ENCODE measurements at places on chromosomes 3 and 15. TPM values are rescaled to one million over a fixed set of nuclear protein-coding genes. Genes with fewer than 3 reads are reported as not detected.
A peak's percentile ranks its signal among the peaks of the same experiment; 100 is the strongest.

- DNase-seq: no peak
Measured at GRCh38 chr15:50778086-50778485, 12.6 kb upstream of the SPPL2A start.

DNA sequence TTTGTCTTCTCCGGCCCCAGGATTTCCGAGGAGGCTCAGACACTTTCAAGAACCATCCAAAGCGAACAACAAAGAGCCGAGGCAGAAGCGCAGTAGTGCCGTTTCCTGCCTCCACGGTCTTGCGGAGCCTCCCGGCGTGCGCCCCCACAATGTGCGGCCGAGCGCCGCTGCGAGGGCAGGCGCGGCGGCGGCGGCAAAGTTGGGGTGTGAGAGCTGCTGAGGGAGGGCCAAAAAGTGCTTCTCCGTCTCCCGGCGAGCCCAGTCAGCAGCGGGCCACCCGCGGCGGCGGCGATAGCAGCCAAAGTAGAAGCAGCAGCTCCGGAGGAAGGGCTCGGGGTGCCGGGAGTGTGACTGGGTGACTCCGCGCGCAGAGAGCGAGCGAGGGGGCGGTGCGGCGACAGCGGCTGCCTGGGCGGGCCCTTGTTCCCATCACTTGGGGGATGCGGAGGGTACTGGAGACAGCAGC, 749.1 kb downstream of the ROBO1 start:
- DNase-seq: peak; percentile 5

- no peak for DNase-seq
Measured at GRCh38 chr3:26084629-26085028, 294.7 kb downstream of the OXSM start.

DNA sequence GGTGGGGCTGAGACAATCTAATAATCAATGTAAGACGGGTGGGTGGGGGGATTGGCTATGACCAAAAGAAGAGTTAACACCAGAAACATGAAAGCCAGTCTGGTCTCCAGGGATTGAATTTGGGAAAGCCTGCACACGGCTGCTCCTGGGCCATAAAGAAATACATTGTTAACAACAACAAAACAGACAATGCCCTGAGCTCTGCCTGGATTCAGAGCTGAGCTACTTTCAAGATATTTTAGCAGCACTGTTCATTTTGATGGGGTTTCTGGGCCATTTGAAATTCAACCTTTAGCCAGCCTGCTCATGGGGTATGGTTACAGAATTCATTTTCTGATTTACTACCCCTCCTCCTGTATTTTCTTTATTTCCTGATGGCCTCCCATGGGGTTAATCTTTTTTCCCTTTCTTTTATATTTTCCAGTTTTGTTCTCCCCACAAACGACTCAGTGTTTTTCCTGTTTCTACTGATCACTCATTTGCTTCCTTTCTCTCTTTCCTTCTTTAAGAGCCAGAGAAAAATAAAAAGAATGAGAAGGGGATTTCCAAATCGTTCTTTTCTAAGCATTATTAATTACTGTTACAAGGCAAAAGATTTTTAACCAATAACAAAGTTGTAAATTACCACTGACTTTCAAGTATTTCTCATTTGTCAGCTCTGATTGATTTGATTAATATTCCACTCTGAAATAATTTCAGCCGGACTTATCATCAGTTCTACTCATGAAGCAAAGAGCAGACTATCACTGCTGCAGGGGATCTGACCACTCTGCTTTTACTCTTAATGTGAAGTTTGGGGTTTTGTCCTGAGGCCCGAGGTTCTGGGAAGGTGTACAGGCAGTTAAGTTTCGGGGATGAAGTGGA, 19.6 kb downstream of the NR2F2 start:
- no peak for DNase-seq

GRCh38 chr15:31396881-31397560, 70.4 kb downstream of the KLF13 start:
- no peak for DNase-seq

DNA sequence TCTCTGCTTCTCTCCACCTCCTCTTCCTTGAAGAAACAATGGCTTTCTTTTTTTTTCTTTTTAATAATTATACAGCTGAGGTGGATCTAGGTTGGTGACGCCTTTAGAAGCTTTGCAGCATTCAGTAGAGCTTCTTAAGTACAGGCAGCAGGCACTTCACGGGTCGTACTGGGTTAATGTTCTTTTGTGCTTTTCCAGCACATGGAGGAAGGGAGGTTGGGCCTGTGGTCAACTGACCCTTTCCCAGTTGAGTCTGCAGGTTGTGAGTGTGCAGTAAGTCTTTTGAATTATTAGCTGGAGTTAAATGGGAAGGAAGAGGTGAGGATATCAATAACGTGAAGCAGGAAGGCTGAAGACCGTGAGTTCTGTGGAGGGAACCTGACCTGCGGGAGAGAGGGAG, 7.0 kb downstream of the TRAK1 start:
- DNase-seq: no peak

DNA sequence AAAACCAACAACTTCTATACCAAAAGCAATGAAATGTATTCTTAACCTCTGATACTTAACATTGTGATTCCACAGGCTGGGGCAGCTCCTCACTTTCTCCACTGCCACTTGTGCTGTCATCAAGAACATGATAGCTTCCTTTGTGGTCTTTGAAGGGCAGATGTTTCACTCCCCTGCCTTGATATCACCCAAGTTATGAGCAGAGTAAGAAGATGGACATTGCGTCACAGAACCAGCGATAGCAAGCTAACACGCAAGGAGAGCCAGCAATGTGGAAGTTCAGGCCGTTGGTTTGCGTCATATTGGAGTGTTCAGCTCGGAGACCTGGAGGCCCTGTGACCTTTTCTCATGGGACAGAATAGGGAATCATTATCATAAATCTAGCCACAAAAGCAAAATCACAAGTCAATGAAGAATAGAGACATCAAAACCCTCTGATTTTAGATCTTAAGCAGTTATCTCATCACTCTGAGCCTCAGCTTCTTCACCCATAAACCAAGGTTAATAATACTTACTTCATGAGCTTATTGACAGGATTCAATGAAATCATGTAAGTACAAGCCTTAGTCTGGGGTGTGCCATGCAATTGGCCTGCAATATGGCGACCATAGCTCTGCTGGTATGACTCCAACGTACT, 183.8 kb upstream of the THBS1 start:
- no peak for DNase-seq

DNA sequence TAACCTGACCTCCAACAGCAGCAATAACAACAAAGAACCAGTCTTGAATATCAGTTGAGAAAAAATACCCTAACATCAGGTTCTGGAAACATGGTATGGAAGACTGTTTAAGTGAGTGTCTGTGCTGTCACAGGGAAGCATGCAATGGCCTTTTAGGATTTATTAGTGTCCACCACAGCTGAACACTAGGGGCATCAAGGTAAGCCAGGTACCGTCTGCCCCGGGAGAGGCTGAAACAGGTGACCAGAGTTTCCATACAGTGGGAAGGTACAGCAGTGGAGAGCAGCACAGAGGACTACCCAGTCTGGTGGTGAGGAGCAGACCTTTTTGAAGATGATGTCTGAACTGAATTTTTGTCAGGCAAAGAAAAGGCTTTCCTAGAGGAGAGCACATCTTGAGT, 18.4 kb downstream of the ZDHHC23 start:
- no peak for DNase-seq

DNA sequence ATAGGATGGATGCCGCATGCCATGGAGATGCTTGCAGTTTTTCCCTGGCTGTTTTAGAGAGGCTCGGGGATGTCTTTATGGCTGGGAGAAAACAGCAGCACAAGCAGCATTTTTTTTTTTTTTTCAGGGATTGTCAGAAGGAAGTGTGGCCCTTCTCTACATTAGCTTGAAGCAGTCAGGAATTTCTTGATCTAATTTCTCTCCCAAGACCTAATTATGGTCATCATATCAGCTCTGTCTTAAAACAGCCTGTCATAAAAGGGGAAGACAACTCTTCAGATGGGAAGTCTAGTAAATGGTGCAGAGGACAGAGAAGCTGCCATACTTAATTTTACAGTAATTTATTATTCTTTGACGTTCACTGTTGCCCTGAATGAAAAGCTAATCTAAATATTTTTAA, 44.5 kb downstream of the EAF1 start:
- DNase-seq: no peak

GRCh38 chr15:25378501-25378901, 60.3 kb downstream of the UBE3A start:
- DNase-seq: no peak

DNA sequence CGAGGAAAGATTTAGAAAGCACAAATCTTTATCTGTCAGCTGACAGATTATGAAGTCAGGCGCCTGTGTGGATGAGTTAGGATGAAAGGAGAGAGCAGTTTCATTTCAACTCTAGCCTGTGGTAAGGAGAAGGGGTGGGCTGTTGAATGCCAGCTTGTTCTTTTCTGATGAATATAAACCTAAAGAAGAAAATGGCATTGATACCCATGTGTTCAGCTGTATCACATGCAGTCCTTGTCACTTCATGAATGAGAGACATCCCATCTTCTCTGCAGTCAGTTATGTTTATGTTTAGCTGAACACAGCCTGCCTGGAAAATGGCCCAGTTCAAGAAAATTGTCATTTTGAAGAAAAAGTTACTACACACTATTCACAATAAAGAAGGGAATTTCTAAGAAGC, 345.7 kb upstream of the RBMS3 start:
- peak; percentile 3 for DNase-seq

DNA sequence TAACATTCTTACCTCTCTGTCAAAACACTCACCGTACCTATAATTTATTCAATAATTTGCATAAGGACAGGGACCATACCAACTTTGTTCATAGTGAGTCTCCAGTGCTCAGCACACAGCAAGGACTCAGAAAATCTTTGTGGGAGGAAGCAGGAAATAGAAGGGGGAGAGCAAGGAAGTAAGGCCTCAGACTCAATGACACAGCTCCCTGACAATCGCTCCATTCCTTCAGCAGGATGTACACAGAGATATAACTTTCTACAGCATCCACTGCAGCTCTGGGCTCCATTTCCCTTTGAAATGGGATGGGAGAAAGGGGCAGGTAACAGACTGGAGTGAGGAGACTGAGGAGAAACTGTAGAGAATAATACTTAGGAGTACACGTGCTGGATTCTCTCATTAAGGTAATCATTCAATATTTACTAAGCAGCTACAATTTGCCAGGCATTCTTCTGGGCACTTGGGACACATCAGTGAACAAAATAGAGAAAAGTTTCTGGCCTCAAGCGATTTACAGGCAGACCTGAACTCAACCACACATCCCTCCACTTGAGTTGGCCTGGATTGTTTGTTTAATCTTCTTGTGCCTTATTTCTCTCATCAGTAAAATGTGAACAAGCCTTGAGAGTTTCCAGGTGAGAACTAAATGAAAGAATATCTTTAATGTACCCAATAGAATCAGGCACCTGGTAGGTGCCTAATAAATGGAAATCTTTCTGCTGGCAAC, 330.3 kb upstream of the THBS1 start:
- DNase-seq: no peak

DNA sequence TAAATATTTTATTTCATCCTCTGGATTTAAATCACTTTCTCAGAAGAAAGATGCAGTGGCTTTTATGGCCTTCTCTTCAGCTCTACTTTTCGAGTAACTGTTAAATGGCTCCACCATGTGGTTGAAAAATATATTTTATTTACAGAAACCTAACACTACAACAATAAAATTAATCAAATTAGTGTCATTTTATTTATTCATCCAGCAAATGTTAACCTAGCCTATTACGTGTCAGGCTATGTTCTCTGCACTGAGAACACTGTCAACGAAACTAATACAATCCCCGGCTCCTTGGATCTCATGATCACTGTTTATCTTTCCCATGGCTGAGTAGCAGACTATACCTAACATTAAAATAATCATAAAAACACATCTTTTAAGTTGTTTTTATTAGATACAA, 148.0 kb upstream of the OSTN start:
- no peak for DNase-seq

GRCh38 chr15:89662893-89663626, 7.8 kb upstream of the KIF7 start:
- DNase-seq: no peak

GRCh38 chr3:183711516-183711915, 13.9 kb downstream of the YEATS2 start:
- no peak for DNase-seq

GRCh38 chr15:31013863-31014607, 22.6 kb upstream of the MTMR10 start:
- DNase-seq: no peak

- no peak for DNase-seq
Measured at GRCh38 chr3:10968401-10968800, 24.1 kb upstream of the SLC6A1 start.

- DNase-seq: no peak
Measured at GRCh38 chr3:185979721-185980121, 41.9 kb upstream of the TRA2B start.

DNA sequence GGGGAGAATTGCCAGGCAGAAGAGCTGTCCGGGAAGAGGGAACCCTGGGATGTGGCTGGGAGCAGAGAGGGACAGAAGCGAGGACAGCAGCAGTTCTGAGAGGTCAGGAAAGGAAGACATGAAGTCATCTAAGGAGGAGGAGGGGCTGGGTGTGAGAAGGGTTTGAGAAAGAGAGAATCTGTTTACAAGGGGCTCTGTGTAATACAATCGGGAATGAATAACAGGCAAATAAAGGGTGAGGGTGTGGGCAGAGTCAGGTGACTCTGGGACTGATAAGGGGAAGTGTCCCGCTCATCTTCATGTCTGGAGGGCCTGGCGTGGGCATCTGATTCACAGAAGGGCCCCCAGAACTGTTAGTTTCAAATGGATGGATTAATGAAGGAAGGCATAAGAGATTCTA, 191.3 kb downstream of the XXYLT1 start:
- DNase-seq: no peak

DNA sequence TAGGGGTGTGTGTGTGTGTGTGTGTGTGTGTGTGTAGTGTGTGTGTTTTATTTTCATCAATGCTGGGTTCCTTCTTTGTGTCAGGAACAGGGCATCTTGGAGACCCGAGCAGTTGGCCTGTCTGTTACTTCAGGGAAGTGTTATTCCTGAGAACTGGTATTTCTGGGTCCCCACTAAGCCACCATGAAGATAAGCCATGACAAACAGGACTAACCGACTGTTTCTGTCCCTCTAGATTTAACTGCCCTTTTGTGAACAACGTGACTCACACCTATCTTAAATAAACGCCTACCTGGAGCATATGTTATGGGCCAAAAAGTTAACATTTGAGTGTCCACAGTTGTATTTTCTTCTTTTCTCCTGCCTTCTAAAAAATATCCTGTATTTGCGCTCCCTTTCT, 19.5 kb downstream of the SIDT1 start:
- no peak for DNase-seq

GRCh38 chr3:66910266-66911055, 87.6 kb upstream of the KBTBD8 start:
- DNase-seq: no peak

GRCh38 chr15:83380682-83381081, 66.5 kb upstream of the SH3GL3 start:
- peak; percentile 59 for DNase-seq

- DNase-seq: no peak
Measured at GRCh38 chr15:94028809-94029208, 202.6 kb upstream of the MCTP2 start.

GRCh38 chr15:64738226-64739095, 36.9 kb downstream of the RBPMS2 start:
- DNase-seq: no peak

- no peak for DNase-seq
Measured at GRCh38 chr3:187209491-187209890, 12.2 kb downstream of the RTP1 start.

MAP6D1 gene
- total RNA-seq: 1.00 TPM

ACTC1 gene
- total RNA-seq: not detected

ZBBX gene
- total RNA-seq: not detected

CLDN16 gene
- total RNA-seq: not detected

GPR156 gene
- total RNA-seq: not detected

BUB1B gene
- total RNA-seq: 91.2 TPM

ACTRT3 gene
- 0.26 TPM for total RNA-seq

TICRR gene
- total RNA-seq: 23.4 TPM

SIDT1 gene
- total RNA-seq: 28.9 TPM

ARPC4 gene
- 176 TPM for total RNA-seq

GAP43 gene
- not detected for total RNA-seq

ZMYND10 gene
- 1.2 TPM for total RNA-seq
